Activated gamma-delta T cell treated with anti-CD3 and anti-CD28 coated beads, Interleukin-2, amount 50 U/mL, for 16 hours (primary cell): ENCODE measurements at places on chromosomes 2 and 18.

- DNase-seq, result no peak
These were observed 1350.2 kb upstream of the FAM98A start for GRCh38 chr2:34949316-34949715.

DNA sequence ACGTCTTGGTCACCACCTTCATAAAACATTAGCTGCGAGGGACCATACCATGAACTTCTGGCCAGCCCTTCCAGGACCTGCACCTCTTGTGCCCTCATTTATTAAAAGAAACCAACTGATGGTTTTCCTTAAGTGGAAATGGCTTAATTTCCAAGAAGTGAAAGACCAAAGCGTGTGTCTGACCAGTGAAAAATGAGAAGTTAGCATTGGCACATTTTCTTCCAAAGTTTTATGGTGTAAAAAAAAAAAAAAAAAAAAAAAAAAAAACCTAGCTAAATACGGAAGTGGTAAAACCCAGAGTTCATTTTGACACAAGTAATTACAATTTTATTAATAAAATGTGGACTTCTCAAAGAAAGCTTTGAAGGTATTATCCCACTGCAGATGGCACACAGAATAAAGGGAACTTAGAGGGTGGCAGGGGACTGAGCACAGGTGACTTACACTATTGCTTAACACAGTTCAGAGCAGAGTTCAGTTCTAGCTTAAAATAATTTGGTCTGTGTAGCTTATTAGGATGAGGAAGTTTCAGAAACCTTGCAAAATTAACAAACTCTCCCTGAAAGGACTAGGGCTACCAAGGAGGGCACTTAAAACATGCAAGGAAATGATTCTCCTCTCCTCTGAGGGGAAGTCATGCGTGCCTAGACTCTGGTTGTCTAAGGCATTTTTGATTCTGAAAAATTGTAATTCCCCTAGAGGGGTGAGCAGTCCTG is 42.2 kb upstream of the EPG5 start:
- no peak for DNase-seq

DNA sequence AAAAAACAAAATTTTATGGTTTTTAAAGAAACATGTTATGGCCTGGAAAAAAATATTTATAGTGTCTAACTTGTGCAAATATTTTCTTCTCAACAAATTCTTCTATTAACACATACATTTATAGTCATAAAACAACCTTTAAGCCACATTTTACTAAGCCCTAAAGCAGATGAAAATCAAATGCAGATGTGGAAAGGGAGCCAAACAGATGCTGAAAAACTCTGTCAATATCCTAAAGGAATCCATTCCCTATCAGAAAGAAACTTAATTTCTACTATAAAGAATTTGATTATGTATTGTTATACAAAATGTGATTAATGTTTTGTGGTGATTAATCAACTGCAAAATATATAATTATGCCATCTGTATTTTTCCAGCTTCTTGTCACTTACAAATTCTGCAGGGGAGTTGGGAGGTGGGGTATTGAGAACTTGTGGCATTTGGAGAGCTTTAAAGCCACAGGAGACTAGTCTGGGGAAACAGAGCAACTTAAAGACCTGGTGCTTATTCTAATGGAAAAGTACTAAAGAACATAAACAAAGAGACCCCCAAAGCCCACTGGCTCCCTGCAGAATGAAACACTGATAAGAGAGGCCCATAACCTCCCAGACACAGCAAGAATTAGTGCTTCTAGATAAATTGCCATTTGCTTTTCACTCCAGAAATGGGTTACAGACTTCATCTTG is 1721.0 kb upstream of the PIK3C3 start:
- no peak for DNase-seq

DNA sequence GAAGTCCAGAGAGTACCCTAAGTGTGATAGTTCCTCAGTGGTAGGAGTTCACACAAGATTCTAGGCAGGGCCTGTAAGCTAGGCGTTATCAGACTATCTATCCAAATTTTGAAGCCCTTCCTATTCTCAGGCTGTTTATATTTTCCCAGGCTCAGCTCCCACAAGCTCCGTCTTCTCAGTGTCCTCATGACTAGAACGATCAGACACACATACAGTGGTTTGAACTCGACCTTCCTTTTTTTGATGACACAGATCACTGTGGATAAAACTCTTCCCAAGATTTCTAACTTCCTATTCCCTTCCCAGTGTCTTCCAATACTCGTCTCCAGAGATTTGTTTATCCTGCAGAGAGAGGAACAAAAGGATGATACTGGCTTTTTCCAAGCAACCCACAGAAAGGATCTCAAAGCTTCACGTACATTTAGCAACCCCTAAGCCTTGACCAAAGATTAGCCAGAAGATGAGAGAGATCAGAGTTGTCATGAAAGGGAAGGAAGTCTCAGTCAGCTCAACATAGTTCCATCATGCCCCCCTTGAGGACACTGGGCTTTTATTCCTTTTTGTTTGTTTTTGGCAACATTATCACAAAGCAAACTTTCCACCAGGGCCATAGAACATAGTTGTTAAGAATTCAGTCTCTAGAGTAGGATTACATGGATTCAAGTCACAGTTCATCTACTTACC is 42.3 kb upstream of the DOK6 start:
- no peak for DNase-seq

- no peak for DNase-seq
These were observed 118.5 kb downstream of the BAZ2B start for GRCh38 chr2:159497847-159498246.

DNA sequence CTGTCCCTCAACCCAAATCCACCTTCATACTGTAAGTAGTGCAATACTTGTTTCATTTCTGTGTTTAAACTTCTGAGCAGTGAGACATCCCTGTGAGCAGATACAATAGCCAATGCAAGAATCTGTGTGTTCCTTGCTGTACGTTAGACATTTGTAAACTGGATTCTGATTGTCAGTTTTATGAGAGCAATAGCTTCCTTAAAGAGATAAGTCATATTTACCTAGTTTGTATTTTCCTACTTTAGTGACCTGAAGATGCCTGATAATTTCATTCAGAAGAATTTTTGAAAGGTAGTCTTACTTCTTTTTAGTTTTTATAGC is 90.7 kb downstream of the DPP4 start:
- no peak for DNase-seq

DNA sequence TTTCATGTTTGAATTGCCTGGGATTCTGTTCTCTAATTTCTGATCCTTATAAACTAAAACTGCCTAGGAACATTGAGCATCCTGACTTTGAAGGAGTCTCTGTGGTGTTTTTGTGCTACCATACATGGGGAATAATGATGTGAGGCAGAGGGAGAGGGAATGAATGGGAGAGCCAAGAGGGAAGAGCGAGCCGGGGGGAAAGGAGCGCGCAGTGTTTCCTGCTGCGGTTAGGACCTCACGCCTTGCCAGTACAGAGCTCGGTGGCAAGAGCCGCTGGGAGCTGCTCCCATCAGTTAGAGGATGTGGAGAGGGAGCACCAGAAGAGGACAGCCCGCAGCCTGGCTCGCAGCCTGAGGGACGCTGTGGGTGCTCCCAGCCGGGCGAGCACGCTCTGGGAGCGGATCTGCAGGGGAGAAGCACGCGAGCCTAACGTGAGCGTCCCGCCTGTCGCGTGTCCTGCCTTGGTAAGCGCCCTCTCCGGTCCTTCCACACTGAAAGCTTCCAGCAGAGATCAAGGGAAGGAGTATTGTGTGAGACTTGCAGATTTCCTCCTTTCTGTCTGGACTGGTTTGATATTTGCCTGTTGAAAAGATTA is 114.7 kb downstream of the FAM210A start:
- DNase-seq, result no peak

DNA sequence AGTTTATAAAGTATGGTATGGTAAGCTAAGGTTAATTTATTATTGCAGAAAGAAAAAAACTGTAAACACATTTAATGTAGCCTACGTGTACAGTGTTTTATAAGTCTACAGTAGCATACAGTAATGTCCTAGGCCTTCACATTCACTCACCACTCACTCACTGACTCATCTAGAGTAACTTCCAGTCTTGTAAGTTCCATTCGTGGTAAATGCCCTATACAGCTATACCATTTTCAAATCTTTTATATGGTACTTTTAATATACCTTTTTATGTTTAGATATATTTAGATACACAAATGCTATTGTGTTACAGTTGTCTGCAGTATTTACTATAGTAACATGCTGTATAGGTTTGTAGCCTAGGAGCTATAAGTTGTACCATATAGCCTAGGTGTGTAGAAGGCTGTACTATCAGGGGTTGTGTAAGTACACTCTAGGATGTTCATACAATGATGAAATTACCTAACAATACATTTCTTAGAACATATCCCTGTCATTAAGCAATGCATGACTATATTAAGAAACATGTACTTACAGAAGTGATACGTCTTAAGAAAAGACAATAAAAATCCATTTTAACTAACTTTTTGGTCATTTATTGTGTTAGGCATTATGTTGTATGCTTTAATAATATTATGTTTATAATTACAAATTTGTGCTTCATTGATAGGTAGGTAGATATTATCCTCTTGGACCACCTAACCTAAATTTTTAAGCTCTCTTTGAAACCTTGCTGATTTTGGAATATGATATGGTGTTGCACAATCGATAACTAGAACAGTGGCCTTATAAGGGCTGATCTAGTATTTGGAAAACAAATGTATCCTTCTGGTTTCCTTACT is 51.9 kb downstream of the VRK2 start:
- no peak for DNase-seq

DNA sequence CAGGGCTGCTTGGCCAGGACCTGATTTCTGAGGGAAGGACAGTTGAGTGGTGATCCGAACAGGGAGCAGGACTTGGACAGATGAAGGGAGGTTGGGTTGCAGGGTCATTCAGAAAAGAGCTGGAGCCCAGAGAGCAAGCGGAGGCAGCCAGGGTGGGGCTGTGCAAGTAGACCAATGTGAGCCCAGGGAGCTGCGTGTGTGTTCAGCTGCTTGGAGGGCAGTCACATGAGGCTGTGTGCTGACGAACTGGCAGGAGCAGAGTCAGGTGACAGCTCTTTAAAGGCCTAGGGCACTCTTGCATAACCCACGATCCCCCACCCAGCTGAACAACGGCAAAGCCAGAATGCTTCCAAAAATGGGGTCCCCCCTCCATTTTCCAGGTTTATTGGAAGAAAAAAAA is 4.6 kb upstream of the MLPH start:
- DNase-seq, result no peak

GRCh38 chr2:73736855-73737779 is at the start of gene TPRKB:
TSS of gene TPRKB (minus strand) at chr2:73737345. CDS start at chr2:73734569, 2,776 bp downstream.
- DNase-seq, result peak; percentile 93

GRCh38 chr18:27556741-27557140 is 371.6 kb upstream of the CHST9 start:
- no peak for DNase-seq

DNA sequence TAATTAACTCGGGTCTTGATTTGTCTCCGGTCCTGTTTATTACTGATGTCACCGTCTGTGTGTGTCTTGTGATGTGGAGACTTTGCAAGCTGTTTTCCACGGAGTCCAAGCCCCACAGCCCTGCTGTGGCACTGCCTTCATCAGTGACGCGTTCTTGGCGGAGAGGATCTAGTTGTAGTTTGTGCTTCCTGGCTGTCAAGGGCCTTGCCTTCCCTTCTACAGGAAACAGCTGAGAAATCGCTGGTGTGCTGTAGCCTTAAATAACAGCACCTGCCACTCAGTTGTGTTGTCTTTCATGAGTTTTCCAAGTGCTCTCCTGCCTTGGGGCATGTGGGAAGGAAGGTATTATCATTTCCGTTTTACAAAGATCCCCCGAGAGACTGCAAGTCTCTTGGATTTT is 26.3 kb downstream of the CTIF start:
- DNase-seq, result no peak

DNA sequence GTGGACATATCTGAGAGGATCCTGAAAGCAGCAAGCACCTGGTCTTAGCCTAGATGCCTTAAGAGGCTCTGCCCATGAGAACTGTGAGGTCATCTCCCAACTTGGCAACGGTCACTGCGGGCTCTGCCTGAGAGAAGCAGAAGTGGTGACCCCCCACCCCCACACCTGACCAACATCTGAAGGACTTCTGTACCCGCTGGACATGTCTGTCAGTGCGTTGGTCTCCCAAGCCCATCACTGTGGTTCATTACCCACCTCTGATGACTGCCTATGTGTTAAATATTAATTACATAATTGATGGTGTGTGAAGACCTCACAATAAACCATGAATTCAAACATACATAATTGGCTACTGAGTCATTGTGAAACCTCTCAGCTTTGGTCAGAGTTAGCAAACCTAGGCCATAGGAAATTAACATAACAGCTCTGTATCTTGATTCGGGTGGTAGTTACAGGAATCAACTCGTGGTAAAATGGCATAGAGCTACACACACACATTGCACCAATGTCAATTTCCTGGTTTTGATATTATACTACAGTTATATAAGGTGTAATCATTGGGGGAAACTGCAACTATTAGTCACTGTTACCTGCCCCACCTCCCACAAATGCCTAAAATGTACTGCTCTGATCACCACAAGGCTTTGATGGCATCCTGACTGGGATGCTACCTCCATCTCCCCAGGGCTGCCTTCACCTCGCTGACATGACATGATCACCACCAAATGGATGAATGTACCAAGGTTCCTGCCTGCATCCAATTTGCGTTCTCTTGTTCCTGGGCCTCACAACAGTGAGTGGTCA is 4.3 kb upstream of the GALNT1 start:
- DNase-seq, result no peak

- DNase-seq, result no peak
These were observed 230.7 kb downstream of the TMX3 start for GRCh38 chr18:68484241-68484640.

DNA sequence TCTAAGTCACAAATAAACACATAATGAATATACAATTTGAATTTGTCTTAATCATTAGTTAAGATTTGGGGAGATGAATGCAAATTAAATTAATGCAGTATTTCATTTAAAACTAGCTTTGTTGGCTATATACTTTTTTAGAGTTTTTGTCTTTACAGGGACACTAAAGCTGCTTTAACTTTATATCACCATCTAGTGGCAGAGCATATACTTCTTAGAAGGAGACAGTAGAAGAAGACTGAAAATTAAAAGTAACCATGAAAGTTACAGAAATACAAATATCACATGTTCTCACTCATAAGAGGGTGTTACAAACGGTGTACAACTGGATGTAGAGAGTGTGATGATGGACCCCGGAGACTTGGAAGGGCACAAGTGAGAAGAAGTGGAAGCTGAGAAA is 268.3 kb upstream of the NETO1 start:
- DNase-seq, result no peak

DNA sequence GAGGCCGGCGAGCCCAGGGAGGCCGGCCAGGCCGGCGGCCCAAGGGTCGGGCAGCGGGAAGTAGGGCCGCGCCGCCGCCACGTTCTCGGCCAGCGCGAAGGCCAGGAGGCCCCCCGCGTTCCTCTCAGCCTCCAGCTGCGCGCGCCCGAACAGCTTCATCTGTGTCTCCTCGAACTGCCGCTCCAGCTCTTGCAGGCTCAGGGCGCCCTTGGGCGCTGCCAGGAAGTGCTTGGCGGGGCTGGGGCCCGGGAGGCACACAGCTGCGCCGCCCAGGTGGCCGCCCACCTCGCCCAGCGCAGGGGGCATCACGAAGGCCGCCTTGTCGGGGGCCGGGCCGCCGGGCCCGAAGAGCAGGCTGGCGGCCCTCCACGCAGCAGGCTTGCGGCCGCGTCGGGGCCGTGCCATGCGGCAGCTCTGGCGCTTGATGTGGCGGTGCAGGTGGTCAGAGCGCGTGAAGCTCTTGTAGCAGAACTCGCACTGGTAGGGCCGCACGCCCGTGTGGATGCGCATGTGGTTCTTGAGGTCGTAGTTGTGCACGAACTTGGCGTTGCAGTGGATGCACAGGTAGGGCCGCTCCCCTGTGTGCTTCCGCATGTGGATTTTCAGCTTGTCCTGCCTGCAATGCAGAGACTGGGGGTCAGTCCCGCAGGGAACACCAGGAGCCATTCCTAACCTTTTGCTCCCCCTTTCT is 99.0 kb upstream of the SMAD2 start:
- no peak for DNase-seq
